MM.1S (cell line): ENCODE measurements at places on chromosomes 7 and 10.

DNA sequence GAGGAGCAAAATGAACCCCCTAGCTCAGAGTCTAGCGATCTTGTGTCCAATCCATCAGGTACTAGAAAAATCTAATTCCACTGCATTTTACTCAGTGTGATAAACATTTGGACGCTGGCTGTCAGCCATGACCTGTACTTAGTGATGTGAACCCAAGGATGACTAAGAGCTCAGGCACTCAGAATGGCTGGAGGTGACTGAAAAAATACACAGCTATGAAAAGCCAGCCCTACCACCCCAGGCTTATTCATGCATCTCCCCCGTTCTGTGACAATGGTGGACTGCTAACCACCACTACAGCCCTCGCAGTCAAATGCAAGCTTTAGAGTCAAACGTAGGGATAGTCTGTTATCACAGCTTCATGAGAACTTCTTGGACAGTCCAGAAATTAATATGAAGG is 14.9 kb downstream of the AFAP1L2 start:
- no peak overlapping the region for H3K27ac ChIP-seq
- H3K4me1 ChIP-seq: no peaks in the 10 kb centered on the region
- no peak for DNase-seq
- H3K36me3 ChIP-seq: no peaks in the 10 kb centered on the region
- H3K4me3 ChIP-seq: no peak overlapping the region
- H3K27me3 ChIP-seq: no peaks in the 10 kb centered on the region

- no peaks in the 10 kb centered on the region for H3K27me3 ChIP-seq
- H3K4me1 ChIP-seq: 0 out of 2 replicates have a peak, but pooled peaks cover 8% of the 10 kb centered on the region
These were observed 140.9 kb downstream of the AUTS2 start for GRCh38 chr7:69739190-69739589.

GRCh38 chr10:59944339-59944935 is 38.1 kb upstream of the CCDC6 start:
- no peak overlapping the region for H3K4me3 ChIP-seq
- DNase-seq: no peak
- no peaks in the 10 kb centered on the region for H3K27me3 ChIP-seq

GRCh38 chr10:6171881-6172695 is 30.6 kb upstream of the PFKFB3 start:
- no peaks in the 10 kb centered on the region for H3K4me1 ChIP-seq

- H3K36me3 ChIP-seq: peaks cover 13% of the 10 kb centered on the region; the same call in 1 of the 2 replicates
- no peak overlapping the region for H3K4me3 ChIP-seq
- H3K27me3 ChIP-seq: no peaks in the 10 kb centered on the region
- H3K27ac ChIP-seq: no peak overlapping the region
- DNase-seq: no peak
These were observed 46.6 kb downstream of the GLCCI1 start for GRCh38 chr7:8015100-8015745.

DNA sequence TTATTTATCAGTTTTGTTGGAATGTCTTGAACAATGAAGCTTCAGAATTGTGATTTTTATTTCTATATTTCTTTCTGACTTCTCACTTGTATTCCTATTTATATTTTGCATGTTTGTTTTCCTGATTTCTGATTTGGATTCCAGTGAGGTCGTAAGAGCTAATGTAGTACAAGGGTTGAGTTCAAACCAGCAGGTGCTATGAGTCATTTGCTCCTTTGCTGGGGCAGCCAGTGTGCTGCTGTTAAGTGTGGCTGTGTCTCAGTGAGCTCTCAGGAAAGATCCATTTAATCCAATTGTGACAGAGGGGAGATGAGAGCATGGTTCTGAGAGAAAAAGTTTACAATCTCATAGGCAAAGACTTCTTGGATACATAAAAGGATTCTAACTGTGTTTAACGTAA is 48.6 kb downstream of the MCU start:
- H3K4me1 ChIP-seq: no peaks in the 10 kb centered on the region
- no peak overlapping the region for H3K4me3 ChIP-seq
- no peaks in the 10 kb centered on the region for H3K27me3 ChIP-seq
- no peak for DNase-seq
- H3K27ac ChIP-seq: no peak overlapping the region

DNA sequence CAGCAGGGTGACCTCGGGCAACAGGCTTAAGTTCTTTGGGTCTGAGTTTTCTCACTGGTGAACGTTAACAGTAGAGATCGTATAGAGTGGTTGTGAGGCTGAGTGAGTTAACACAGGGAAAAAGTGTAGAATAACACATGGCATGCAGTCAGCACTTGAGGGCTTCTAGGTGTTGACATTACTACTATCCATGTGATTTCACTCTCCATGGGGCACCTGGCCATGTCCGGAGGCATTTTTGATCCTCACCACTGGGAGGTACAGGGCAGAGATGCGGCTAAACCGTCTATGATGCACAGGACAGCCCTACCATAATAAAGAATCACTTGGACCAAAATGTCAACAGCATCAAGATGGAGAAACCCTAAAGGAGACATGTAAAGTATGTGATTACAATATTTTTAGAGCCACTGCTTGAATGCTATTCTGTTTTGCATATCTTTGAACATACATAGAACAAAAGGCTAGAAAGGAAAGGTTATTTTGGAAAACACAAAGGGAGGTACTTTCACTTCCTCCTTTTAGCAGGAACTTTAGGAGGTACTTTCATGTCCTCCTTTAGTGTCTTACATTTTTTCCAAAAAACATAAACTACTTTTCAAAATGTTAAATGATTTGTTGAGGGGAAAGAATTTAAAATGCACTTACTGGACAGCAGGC is 44.3 kb downstream of the NOD1 start:
- no peaks in the 10 kb centered on the region for H3K27me3 ChIP-seq
- peak; percentile 28 for DNase-seq
- peak overlapping the region; percentile 33; the same call in 1 of the 2 replicates for H3K27ac ChIP-seq
- no peaks in the 10 kb centered on the region for H3K36me3 ChIP-seq
